ENCODE measurements at places on chromosomes 11 and 22.

DNA sequence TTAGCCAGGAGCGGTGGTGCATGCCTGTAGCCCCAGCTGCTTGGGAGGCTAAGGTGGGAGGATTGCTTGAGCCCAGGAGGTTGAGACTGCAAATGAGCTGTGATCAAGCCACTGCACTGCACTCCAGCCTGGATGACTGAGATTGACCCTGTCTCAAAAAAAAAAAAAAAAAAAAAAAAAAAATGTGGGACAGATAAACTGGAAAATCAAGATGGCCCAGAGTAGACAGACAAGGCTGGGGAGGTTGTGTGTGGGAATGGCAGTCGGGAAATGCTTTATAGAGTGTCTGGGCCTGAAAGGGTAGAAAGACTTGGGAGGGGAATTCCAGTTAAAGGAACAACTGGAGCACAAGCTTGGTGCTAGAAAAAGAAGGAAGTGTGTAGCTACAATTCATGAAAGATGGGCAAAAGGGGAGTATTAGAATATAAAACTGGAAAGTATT is 18.2 kb upstream of the WDR74 start:
- no peak for DNase-seq

DNA sequence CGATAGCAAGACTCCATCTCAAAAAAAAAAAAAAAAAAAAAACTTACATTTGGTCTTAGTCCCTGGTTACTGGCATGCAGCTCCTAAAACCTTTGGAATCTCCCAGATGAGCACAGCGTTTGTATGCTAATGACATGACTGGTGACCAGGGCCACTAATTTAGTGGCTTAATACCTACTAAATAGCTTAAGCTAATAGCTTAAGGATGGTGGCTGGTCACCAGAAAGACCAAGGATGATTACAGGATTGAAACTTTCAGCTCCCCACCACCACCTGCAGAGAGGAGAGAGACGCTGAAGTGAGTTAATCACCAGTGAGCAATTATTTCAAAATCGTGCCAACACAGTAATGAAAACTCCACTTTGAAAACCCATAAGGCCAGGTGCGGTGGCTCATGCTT is 37.1 kb downstream of the DENND5A start:
- no peak for DNase-seq

- no peak for DNase-seq
Measured at GRCh38 chr22:17106785-17107546, 14.2 kb downstream of the TMEM121B start.

- DNase-seq, result no peak
Measured at GRCh38 chr11:2445746-2446551, 1.1 kb downstream of the KCNQ1 start.

- no peak for DNase-seq
Measured at GRCh38 chr11:120208001-120208441, 2.8 kb upstream of the OAF start.

DNA sequence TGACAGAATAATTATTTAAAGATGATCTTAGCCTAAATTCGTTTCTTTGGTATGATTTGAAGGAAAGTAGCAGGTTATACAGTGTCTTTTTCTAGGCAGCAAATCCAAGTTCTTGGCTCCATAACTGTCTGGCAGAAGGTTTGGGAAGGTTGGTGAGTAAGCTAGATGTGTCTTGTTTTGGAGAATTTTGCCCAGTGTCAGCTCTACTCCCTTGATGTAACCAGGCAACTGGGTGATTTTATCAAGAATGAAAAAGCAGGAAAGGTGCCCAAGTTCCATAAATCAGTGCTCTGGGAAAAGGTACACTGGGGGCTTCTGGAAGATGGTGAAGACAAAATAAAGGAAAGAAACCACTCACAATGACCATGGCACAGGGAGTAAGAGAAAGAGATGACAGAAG is 71.5 kb upstream of the USP47 start:
- DNase-seq, result no peak
